ENCODE measurements at places on chromosomes 5 and 9.

DNA sequence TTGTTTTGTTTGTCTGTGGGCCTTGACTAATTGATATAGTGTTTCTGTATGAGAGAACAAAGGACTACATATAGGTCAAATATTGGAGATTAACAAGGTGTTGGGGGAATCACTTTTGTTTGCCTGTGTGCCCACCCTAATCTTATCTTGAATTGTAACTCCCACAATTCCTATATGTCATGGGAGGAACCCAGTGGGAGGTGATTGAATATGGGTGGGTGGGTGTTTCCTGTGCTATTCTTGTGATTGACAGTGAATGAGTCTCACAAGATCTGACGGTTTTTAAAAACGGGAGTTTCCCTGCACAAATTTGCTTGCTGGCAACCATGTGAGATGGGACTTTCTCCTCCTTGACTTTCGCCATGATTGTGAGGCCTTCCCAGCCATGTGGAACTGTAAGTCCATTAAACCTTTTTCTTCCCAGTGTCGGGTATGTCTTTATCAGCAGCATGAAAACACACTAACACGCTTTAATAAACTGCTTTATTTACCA is 64.9 kb upstream of the HSPB3 start:
- no peak for DNase-seq
- no peak overlapping the region for H3K27ac ChIP-seq
- H3K36me3 ChIP-seq = no peaks in the 10 kb centered on the region
- H3K4me3 ChIP-seq = no peak overlapping the region
- no peaks in the 10 kb centered on the region for H3K27me3 ChIP-seq

DNA sequence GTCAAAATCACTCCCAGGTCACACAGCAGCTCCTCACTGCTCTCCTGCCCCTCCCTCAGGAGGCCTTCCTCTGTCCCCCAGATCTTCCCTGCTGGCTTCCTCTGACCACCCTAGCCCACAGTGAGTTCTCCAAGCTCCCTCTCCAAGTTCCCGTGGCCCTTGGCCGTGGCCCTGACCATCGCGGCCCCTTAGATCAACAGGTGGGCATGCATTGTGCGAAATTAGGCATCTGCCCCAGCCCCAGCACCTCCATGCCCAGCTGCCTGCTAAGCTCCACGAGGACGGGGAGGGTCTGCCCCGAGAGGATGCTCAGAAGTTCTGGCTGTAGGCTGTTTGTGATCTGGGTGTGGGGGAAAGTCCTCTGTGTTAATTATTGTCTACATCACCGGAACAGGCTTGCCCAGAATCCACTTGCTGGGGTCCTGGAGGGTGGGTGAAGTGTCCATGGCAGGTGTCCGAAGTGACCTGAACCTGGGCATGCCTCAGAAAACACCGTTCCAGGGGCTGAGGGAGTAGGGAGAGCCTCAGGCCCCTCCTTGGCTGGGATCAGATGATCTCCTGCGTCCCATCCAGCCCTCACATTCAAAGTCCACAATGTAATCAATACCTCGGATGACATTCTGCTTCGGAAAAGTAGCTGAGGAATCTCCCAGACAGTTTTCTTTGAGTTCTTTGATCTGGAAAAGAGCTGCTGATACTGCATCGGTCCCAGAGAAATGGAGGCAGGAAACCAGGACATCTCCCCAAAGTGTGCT is 194.8 kb downstream of the PAX5 start:
- H3K36me3 ChIP-seq = no peaks in the 10 kb centered on the region
- no peak for DNase-seq
- no peak overlapping the region for H3K27ac ChIP-seq
- no peak overlapping the region for H3K4me3 ChIP-seq

GRCh38 chr5:90020575-90021538 is 388.7 kb downstream of the CETN3 start:
- H3K27me3 ChIP-seq = no peaks in the 10 kb centered on the region
- H3K36me3 ChIP-seq = no peaks in the 10 kb centered on the region
- H3K4me1 ChIP-seq = peaks cover 3% of the 10 kb centered on the region
- H3K27ac ChIP-seq = no peak overlapping the region

- no peak overlapping the region for H3K4me3 ChIP-seq
- H3K36me3 ChIP-seq = no peaks in the 10 kb centered on the region
- H3K27me3 ChIP-seq = no peaks in the 10 kb centered on the region
- no peak overlapping the region for H3K27ac ChIP-seq
- no peak for DNase-seq
- H3K4me1 ChIP-seq = no peaks in the 10 kb centered on the region
Measured at GRCh38 chr5:12659686-12660085, 755.4 kb upstream of the CTNND2 start.

DNA sequence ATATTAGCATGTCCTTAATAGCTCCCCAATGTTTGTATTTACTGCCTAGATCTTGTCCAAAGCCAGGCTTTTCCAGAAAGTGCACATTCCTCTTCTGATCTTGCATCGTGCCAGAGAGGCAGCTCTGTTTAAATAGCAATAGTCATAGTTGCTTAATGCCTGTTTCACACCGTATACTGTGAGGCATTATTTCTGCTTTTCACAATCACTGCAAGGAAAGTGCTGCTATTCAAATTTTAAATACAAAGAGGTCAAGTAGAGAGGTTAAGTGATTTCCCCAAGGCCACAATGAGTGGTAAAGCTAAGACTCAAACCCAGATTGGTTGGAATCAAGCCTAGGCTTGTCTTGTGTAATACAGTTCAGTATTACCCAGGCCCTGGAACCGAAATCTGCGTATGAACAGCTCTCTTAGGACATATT is 153.6 kb downstream of the SNX18 start:
- no peaks in the 10 kb centered on the region for H3K27me3 ChIP-seq
- H3K36me3 ChIP-seq = no peaks in the 10 kb centered on the region
- no peak overlapping the region for H3K4me3 ChIP-seq
- peak overlapping the region; percentile 47 for H3K27ac ChIP-seq

- peaks cover 8% of the 10 kb centered on the region for H3K4me1 ChIP-seq
- no peak overlapping the region for H3K27ac ChIP-seq
- no peaks in the 10 kb centered on the region for H3K27me3 ChIP-seq
- H3K36me3 ChIP-seq = no peaks in the 10 kb centered on the region
Measured at GRCh38 chr9:89928521-89929275, 323.9 kb downstream of the GADD45G start.

- DNase-seq = no peak
- H3K4me1 ChIP-seq = no peaks in the 10 kb centered on the region
- peaks cover 6% of the 10 kb centered on the region for H3K36me3 ChIP-seq
- H3K27ac ChIP-seq = no peak overlapping the region
- H3K27me3 ChIP-seq = no peaks in the 10 kb centered on the region
Measured at GRCh38 chr9:123548741-123549545, 192.9 kb downstream of the CRB2 start.

DNA sequence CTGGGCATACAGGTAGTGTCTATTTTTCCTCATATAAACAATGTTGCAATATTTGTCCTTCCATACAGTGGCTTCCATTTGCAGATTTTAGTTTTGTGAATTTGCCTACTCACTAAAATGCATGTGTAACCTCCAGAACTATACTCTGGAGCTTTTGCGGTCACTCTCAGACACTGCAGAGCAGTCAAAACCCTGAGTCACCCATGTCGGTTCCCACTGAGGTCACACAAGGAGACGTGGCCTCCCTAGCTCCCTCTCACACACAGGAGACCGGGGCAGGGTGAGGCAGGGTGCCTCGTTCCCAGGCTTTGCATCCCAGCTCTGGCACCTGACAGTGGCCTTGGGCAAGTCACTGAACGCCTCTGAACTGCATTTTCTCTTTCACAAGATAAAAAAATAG is 55.5 kb upstream of the ZNF354A start:
- no peak overlapping the region for H3K4me3 ChIP-seq
- no peaks in the 10 kb centered on the region for H3K27me3 ChIP-seq
- H3K27ac ChIP-seq = no peak overlapping the region
- DNase-seq = no peak

GRCh38 chr9:129863059-129863690 is 27.9 kb downstream of the USP20 start:
- no peak overlapping the region for H3K4me3 ChIP-seq
- no peak for DNase-seq
- no peak overlapping the region for H3K27ac ChIP-seq

DNA sequence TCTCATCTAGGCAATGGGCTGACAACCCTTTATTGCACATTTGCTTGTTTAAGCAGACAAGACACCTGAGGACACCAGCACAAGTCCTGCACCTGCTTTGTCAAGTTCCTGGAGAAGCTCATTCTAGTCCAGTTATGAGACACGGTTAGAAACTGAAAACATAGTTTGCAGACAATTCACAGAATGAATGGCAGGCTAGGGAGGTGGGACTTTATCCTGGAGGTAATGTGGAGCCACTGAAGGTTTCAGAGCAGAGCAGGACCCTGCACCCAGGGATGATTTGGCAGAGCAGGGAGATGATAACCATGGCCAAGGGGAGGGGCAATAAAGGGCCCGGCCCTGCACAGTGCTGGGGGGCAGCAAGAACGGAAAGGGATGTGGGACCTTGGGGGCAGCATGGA is 50.7 kb upstream of the SLC25A51 start:
- H3K36me3 ChIP-seq = no peaks in the 10 kb centered on the region
- H3K4me3 ChIP-seq = no peak overlapping the region
- H3K4me1 ChIP-seq = no peaks in the 10 kb centered on the region
- no peak overlapping the region for H3K27ac ChIP-seq

DNA sequence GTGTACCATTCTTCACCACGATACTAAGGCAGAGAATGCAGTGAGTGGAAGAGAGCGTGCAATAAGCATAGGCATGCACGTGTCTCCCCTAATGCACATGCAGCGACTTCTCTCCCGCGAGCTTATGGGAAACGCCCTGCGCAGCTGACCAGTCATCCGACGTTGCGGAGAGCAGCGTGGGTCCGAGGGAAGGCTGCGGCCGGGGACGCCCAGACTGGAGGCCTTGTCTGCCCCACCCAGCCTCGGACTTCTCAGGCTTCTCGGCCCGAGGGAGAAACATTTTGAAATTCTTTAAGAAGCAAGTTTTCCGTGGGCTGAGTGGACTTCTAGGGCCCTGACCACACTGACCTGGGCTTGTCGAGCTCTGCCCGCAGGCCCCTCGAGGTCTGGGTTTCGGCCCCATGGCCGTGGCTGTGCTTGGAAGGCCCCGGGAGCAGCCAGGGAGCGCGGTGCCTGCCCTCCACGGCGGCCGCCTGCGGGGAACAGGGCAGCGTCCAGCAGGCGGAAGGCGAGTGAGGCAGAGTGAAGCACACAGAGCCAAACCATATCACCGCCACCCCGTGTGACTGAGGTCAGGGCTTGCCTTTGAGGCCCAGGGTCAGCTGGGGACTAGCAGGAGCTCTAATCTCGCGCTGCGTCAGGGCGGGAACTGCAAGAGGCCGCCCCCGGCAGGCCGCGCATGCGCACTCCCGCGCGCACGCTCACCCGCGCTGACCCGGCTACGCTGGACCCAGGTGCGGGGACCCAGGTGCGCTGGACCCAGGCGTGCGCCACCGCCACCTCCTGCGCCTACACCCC is 60.0 kb upstream of the IRX1 start:
- no peaks in the 10 kb centered on the region for H3K36me3 ChIP-seq
- no peak for DNase-seq
- H3K27ac ChIP-seq = no peak overlapping the region
- H3K4me1 ChIP-seq = no peaks in the 10 kb centered on the region

DNA sequence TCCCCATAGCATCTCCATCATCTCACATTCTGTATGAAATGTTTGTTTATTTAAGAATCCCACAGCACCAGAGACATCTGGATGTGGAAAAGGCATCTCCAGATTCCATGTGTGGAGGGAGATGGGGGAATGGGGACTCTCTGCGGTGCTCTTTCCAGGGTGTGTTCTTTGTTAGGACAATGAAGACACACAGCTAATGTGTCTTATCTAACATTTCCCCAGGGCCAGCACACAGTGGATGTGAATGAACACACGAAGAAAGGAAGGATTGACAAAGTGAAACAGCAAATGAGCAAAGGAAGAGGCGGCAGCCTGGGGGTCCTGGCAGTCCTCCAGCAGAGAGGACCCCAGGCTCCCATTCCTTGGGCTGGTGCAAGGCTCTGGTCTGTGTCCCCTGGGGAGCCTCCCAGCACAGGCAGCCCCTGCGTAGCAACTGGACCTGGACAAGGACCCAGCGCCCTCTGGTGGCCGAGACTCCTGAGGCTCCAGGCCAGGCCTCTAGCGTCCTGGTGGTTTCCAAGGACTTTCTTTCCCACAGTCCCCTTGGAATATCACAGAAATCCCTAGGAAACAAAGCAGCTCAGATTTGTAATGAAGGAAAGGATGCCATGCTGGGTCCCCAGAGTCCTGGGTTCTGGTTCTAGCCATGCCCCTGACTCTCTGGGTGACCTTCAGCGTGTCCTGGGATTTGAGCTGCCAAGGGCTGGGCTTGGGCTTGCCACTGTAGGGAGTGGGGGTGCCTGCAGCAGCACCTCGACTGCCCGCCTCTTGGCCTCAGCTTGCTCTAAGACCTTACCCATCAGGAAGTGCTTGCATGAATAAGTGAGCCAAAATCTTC is 3.5 kb upstream of the PDLIM7 start:
- no peak overlapping the region for H3K4me3 ChIP-seq
- H3K36me3 ChIP-seq = peaks cover 30% of the 10 kb centered on the region
- H3K4me1 ChIP-seq = peaks cover 60% of the 10 kb centered on the region
- peak; percentile 84 for DNase-seq
- H3K27ac ChIP-seq = no peak overlapping the region
- H3K27me3 ChIP-seq = peaks cover 9% of the 10 kb centered on the region

GRCh38 chr5:78907255-78907891 is 77.7 kb downstream of the ARSB start:
- H3K4me3 ChIP-seq = no peak overlapping the region
- no peaks in the 10 kb centered on the region for H3K36me3 ChIP-seq
- DNase-seq = no peak
- no peak overlapping the region for H3K27ac ChIP-seq
- H3K4me1 ChIP-seq = peaks cover 38% of the 10 kb centered on the region

- H3K4me1 ChIP-seq = no peaks in the 10 kb centered on the region
- DNase-seq = no peak
- no peaks in the 10 kb centered on the region for H3K27me3 ChIP-seq
- no peak overlapping the region for H3K4me3 ChIP-seq
- H3K27ac ChIP-seq = no peak overlapping the region
Measured at GRCh38 chr5:159146839-159147238, 47.1 kb upstream of the EBF1 start.

- H3K4me3 ChIP-seq = no peak overlapping the region
- no peak overlapping the region for H3K27ac ChIP-seq
- no peaks in the 10 kb centered on the region for H3K36me3 ChIP-seq
Measured at GRCh38 chr5:159645179-159645846, 271.0 kb upstream of the ADRA1B start.

DNA sequence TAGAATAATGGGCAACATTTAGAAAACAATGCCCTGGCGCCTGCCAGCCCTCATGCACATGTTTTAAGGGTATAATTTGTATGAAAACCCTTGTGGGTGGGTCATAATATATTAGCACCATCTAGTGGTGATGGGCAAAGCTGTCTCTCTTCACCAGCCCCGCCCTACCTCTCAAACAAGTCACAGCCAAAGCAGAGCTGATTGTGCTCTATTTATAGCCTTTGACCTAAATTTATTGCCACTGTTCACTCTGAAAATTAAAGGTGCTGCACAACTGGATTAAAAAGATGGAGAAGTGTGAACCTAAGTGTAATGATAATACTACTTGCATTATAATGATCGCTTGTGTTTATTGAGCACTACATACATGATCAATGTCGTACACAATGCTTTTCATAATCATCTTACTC is 131.9 kb upstream of the ANKH start:
- peaks cover 3% of the 10 kb centered on the region for H3K27me3 ChIP-seq
- no peaks in the 10 kb centered on the region for H3K36me3 ChIP-seq
- DNase-seq = peak; percentile 82
- peaks cover 14% of the 10 kb centered on the region for H3K4me1 ChIP-seq

GRCh38 chr5:44183753-44184152 is 205.5 kb downstream of the FGF10 start:
- H3K4me1 ChIP-seq = no peaks in the 10 kb centered on the region
- no peaks in the 10 kb centered on the region for H3K27me3 ChIP-seq
- H3K27ac ChIP-seq = no peak overlapping the region
- no peak overlapping the region for H3K4me3 ChIP-seq

Data from B cell (primary cell).